Heart left ventricle (tissue), 16 donors: ENCODE measurements at places on chromosomes 5 and 9. TPM values are rescaled to one million over a fixed set of nuclear protein-coding genes. Genes with fewer than 3 reads are reported as not detected.

C8G gene
- 1.9 TPM for total RNA-seq

KLF4 gene
- total RNA-seq: 62.4 TPM

BRD8 gene
- total RNA-seq: 16.6 TPM

GPR21 gene
- not detected for total RNA-seq

SLIT3 gene
- total RNA-seq: 20.7 TPM

ALDH1A1 gene
- total RNA-seq: 12.6 TPM

GRCh38 chr9:22050924-22051323, 41.8 kb upstream of the CDKN2B start:
- no peak for DNase-seq
- H3K27me3 ChIP-seq: no peaks in the 10 kb centered on the region
- H3K4me3 ChIP-seq: no peak overlapping the region
- no peak overlapping the region for H3K27ac ChIP-seq
- no peaks in the 10 kb centered on the region for H3K4me1 ChIP-seq

GRCh38 chr5:173383711-173384110, 55.5 kb upstream of the STC2 start:
- no peaks in the 10 kb centered on the region for H3K4me1 ChIP-seq
- H3K4me3 ChIP-seq: no peak overlapping the region
- H3K27me3 ChIP-seq: no peaks in the 10 kb centered on the region
- no peak for DNase-seq
- H3K36me3 ChIP-seq: no peaks in the 10 kb centered on the region

DNA sequence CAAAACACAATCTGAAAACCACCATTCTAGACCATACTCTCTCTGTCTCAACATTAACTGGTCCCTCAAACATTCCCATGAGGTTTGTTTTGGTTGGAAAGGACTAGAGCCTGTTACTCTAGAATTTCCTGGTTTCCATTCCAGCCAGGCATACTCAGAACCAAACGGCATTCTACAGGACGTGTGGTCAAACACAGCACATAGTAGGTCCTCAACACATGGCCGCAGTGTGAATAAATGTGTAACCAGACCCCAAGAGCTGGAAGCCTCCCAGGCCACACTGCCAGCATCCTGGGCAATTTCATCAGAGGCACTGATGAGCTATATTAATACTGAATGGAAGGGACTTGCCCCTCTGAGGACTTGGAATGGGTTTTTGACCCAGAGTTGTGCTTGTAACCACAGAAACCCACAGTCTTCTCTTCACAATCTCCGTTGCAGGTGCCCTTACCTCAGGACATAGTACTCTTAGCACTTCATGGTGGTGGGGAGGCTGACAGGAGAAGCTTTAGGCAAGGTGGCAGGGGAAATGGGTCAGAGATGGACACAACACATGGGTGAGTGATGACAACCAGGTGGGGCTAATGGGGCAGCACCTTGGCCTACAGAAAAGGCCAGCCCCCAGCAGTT, 66.0 kb downstream of the ZNF366 start:
- H3K4me3 ChIP-seq: no peak overlapping the region
- peaks cover 16% of the 10 kb centered on the region for H3K4me1 ChIP-seq
- H3K27me3 ChIP-seq: no peaks in the 10 kb centered on the region
- H3K27ac ChIP-seq: peak overlapping the region; percentile 47
- H3K36me3 ChIP-seq: peaks cover 15% of the 10 kb centered on the region

DNA sequence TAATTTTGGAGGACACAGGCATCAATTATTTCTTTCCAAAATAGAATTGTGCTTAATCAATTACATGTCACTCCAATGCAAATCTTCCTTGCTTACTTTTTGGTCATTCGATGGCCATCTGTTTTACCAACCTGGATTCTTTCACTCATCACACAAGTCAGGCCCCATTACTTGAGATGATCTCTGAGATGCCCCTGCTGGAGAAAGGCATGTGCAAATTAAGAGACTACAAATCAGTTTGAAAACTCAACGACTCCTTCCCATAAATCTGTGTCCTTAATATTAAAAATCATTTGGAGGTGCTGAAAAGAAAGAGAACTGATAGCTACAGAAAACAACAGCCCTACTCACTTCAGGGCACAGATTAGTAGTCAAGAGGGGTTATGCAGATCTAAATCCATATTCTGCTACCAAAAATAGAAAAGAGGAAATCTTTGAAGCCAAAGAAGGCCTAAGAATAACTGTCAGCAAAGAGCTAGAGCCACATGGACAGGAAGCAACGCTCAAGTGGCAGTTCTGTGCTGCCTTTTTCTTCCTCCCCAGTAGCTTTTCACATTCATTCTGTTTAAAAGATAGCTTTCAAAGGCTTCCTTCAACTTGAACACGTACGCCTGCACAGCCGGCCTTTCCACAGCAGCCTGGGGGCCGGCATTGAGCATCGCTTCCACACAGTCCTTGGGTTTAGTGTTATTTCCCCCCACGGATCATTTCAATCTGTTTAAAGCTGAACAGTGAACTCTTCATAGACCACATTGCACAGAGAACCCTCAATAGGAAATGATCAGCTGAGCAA, 79.3 kb upstream of the MAP3K1 start:
- H3K36me3 ChIP-seq: no peaks in the 10 kb centered on the region
- no peaks in the 10 kb centered on the region for H3K27me3 ChIP-seq
- no peak overlapping the region for H3K27ac ChIP-seq
- no peak overlapping the region for H3K4me3 ChIP-seq

DNA sequence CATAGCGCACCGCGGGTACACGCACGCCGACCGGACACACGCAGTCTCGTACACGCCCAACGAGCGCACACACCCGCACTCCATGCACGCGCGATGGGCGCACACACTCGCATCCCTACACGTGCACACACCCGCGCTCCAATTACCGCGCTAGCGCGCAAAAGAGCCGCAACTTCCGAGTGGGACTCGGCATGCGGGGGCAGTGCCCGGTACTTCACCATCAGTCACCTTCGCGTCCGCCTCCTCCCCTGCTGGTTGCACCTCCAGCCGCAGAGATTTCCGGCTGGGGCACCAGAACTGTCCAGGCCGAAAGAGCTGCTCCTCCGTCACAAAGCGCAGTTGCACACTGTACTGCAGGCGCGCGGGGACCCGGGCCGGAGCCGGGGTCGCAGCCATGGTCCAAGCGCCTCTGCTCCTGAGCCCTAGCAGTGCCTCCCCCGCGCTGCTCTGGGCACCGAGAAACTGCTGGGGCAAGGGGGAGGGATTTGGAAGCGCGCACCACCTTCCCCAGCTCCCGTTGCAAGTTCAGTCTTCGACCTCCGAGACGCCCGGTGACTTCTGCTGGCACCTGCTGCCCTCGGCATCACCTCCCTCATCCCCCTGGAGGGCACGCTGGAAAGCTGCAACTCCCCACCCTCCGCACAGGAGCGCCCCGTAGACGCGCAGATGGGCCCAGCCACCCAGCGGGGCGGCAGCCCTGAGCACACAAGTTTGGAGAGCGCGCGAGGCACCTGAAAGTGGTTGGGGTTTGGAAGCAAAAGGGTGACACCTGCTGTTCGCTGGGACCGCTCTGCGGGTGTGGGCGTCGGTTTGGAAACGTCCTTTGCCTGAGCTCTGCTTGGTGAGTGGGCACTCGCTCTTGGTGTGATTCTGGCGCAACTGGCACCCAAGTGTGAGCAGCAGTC, 337.4 kb upstream of the PUM3 start:
- peaks cover 5% of the 10 kb centered on the region for H3K4me1 ChIP-seq
- DNase-seq: peak; percentile 60
- no peaks in the 10 kb centered on the region for H3K36me3 ChIP-seq
- H3K27ac ChIP-seq: no peak overlapping the region
- H3K4me3 ChIP-seq: peak overlapping the region; percentile 29

DNA sequence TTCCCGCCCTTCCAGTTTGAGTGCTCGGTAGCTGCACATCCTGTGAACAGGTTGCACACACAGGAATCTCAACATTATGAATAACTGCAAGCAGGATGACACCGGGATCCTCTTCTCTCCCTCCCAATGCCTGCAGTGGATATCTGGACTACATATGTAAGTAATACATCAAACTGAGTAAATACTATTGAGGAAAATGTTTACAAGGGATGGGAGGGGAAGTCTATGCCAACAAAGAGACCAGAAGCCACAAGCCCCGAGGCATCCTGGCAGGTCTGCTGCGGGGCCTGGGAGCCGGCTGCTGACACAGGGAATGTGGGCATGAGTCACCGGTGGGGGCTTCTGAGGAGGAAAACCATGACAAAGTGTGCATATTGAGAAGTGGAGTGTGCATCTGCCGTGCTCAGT, 8.6 kb upstream of the ANKRD33B start:
- no peaks in the 10 kb centered on the region for H3K36me3 ChIP-seq
- H3K27ac ChIP-seq: no peak overlapping the region
- peaks cover 8% of the 10 kb centered on the region for H3K4me1 ChIP-seq
- no peaks in the 10 kb centered on the region for H3K27me3 ChIP-seq
- no peak for DNase-seq

GRCh38 chr9:118183576-118183975, 479.4 kb downstream of the TLR4 start:
- H3K27ac ChIP-seq: no peak overlapping the region
- no peaks in the 10 kb centered on the region for H3K36me3 ChIP-seq
- no peak for DNase-seq
- H3K4me3 ChIP-seq: no peak overlapping the region
- H3K4me1 ChIP-seq: no peaks in the 10 kb centered on the region
- H3K27me3 ChIP-seq: no peaks in the 10 kb centered on the region

GRCh38 chr5:129073111-129073510, 21.4 kb upstream of the ISOC1 start:
- H3K4me3 ChIP-seq: no peak overlapping the region
- no peak overlapping the region for H3K27ac ChIP-seq
- H3K27me3 ChIP-seq: no peaks in the 10 kb centered on the region
- DNase-seq: no peak
- H3K4me1 ChIP-seq: no peaks in the 10 kb centered on the region

- DNase-seq: no peak
- H3K4me1 ChIP-seq: peaks cover 83% of the 10 kb centered on the region
- H3K4me3 ChIP-seq: no peak overlapping the region
- no peaks in the 10 kb centered on the region for H3K27me3 ChIP-seq
- H3K36me3 ChIP-seq: no peaks in the 10 kb centered on the region
- no peak overlapping the region for H3K27ac ChIP-seq
These were observed 19.5 kb downstream of the RAPGEF1 start for GRCh38 chr9:131720330-131720729.

DNA sequence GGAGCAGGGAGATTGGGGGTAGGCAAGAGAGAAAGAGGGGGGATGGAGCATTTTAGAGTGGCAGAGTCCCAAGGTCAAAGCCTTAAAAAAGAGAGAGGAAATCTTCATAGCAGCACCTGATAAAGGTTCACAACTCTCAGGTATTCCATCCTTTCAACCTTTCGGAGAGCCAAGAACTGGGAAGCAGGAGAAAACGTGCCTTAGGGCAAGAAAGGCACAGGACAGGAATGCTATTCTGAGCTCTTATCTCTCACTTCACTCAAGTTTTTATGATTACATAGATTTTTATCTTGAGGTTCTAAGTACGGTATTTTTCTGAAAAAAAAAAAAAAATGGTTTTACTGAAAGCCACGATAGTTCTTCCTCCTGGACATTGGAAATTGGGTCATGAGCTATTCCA, 34.5 kb upstream of the SMAD5 start:
- no peaks in the 10 kb centered on the region for H3K36me3 ChIP-seq
- no peak overlapping the region for H3K4me3 ChIP-seq
- no peak for DNase-seq
- no peaks in the 10 kb centered on the region for H3K27me3 ChIP-seq
- no peak overlapping the region for H3K27ac ChIP-seq
- no peaks in the 10 kb centered on the region for H3K4me1 ChIP-seq

DNA sequence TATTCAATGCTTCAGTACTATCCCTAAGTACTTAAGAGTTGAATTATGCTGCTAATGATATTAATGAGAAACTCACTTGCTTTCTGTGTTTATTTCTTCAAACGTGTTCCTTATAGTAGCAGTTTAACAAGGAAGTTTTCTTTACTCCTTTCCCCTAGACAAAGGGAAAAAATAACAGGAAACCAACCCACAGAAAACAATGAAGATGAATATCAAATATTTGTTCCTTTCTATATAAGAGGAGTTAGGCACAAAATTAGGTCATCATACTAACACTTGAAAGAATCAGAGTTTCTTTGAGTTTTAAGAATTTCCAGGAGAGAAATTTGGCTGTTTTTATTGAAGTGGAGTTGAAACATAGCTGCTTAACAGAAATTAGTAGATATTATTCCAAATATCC, 15.4 kb upstream of the OCLN start:
- H3K36me3 ChIP-seq: no peaks in the 10 kb centered on the region
- no peak overlapping the region for H3K4me3 ChIP-seq
- peaks cover 4% of the 10 kb centered on the region for H3K4me1 ChIP-seq
- no peaks in the 10 kb centered on the region for H3K27me3 ChIP-seq
- no peak overlapping the region for H3K27ac ChIP-seq

DNA sequence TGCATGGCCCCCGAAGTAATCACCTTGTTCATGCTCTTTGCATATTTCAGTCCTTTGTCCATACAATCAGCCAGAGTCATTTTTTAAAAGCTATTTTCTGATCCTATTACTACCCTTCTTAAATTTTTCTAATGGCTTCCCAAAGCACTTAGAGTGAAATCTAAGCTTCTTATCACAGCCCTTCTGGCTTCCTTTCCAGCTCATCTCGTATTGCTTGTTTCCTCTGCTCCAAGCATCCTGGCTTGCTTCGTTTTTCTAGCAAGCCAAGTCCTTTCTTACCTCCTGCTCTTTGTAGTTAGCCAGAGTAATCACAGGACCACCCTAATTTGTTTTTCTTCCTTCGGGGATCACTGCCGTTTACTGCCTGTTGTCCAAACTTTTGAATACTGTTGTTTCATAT, 453.3 kb downstream of the KIF4B start:
- DNase-seq: no peak
- no peaks in the 10 kb centered on the region for H3K27me3 ChIP-seq
- H3K36me3 ChIP-seq: no peaks in the 10 kb centered on the region

DNA sequence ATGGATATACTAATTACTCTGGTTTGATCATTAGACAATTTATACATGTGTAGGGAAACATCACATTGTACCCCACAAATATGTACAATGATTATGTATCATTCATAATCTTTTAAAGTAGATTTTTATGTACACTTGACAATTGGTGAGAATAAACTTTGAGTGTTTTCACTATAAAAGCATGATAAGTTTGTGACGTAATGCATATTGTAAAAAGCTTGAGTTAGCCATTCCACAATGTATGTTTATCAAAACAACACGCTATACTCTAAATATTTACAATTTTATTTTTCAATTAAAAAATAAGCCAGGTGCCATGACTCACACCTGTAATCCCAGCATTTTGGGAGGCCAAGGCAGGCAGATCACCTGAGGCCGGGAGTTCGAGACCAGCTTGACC, 360.1 kb upstream of the ITGA1 start:
- H3K4me1 ChIP-seq: no peaks in the 10 kb centered on the region
- no peak for DNase-seq
- no peaks in the 10 kb centered on the region for H3K36me3 ChIP-seq
- H3K4me3 ChIP-seq: no peak overlapping the region
- no peaks in the 10 kb centered on the region for H3K27me3 ChIP-seq
